ENCODE measurements at places on chromosomes 7 and 10. TPM values are rescaled to one million over a fixed set of nuclear protein-coding genes. Genes with fewer than 3 reads are reported as not detected.
A peak's percentile ranks its signal among the peaks of the same experiment; 100 is the strongest.

DNA sequence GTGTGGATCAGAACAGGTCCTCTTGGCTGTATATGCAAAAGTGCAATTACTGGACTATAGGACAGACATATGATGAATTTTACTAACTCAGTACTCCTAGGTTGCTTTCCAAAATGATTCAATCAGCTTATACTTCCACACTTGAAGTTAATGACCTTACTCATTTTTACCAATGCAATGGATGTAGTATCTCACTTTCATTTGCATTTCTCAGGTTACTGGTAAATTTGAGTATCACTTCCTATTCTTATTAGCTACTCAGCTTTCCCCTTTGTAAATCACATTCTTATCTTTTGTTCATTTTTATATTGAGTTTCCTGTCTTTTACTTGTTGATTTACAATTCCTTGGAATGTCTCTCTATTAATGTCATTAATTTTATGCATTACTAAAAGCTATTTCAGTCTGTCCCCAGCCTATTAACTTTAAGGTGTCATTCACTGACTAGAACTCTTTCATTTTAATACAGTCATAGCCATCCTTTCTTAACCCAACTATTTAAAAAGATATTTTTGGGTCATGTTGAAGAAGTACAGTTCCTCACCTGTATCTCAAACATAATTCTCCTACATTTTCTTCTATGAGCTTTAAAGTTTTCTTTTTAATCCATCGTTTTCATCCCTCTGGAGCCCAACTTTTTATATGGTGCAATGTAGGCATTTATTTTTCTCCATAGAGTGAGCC lies 88.6 kb downstream of the VIM start:
- no peak for DNase-seq

DNA sequence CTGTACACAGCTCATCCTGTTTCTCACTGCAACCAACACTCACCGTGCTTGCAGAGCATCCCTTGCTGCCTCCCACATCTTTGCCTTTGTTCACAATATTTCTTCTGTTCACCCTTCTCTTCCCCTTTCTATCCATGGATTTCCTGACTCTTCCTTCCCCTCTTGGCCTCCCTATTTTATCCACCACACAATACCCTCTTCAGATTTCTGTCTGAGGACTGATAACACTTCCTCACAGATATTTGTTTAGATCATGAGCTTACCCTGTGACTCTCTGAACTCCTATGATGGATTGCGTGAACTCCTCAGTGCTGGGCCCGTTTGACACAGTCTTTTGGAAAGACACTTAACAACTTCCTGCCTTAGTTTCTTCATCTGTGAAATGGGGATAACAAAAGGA lies 62.8 kb upstream of the GPR158 start:
- no peak for DNase-seq

DNA sequence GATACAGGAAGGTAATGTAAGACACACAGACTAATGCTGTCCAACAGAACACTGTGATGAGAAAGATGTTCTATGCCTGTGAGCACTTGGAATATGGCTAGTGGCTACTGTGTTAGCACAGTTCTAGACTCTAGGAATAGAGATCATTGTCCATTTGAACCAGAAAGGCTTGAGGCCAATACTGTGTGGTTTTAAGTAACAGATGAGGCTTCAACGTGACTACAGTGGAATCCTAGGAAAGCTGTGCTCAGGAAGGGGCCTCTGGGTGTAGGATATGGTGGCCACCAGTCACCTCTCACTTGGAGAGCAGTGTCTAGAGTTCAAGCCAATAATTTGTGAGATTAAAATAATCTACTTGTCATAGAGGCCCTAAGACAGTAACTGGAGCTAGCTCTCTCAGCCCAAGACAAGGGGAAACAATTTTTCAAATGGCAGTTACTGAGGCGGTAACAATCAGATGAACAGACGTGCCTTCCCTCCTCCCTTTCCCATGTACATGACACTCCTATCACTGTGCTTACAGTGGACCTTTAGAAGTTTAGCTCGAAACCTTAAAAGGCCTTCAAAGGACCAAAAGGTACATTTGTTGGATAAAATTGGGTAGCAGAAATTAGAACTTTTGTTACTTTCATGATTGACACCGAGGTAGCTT lies 10.2 kb downstream of the ZDHHC16 start:
- DNase-seq: no peak

GRCh38 chr10:51241461-51241860 lies 167.2 kb downstream of the PRKG1 start:
- no peak for DNase-seq

- no peak for DNase-seq
Measured at GRCh38 chr10:46283580-46284285, 3.1 kb upstream of the ANTXRL start.

- peak; percentile 71 for DNase-seq
Measured at GRCh38 chr10:80202934-80203834, 2.2 kb downstream of the ANXA11 start.

- DNase-seq: no peak
Measured at GRCh38 chr10:11886138-11886474, 63.0 kb downstream of the PROSER2 start.

DNA sequence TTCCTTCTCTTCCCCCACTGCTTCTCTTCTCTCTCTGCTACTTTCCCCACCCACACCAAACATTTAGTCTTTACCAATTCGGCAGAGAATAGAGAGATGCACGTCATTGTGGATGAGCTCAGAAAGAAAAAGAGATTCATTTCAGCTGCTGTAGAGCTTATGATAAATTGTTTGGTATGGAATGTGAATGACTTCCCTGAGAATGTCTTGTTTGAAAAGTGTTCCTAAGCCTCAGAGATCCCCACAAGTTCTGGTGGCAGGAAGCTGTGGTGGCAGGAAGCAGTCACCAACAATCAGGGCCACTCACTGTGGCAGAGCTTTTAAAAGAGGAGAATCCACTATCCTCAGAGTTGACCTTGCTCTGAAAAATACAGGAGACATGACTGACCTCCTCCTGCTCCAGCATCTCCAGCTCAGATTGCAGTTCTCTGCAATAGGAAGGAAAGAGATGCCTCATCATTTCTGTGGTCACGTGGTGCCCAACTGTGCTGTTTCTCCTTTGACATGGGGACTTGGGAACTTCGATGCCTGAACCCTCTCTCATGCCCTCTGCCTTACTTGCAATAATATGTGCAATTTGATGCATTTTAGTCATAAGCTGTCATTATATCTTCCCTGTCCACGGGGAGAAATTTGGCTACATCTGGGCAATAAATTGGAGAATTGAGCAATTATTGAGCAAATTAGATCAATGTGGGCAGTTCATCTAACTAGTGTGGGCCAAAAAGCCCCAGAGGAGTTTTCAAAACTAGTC lies 76.5 kb downstream of the BMPER start:
- DNase-seq: no peak

- no peak for DNase-seq
Measured at GRCh38 chr7:53205006-53205405, 169.6 kb downstream of the POM121L12 start.

DNA sequence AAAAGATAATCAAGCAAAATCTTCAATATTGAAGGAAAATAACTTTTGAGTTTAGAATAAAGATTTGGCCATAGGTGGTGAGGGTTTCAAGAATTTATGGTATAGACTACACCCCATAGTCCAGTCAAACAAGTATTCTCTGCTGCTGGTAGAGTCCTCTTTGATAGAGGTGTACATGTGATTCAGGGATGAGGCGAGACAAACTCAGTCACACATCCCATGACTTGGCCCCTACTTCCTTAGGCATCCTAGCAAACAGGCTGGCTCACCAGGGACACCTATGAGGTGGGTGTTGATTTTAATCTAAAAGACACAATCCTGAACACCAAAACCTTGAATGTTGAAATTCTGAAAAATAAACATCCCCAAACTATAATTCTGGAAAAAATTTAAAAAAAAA lies 78.1 kb upstream of the SLC25A13 start:
- no peak for DNase-seq

DNA sequence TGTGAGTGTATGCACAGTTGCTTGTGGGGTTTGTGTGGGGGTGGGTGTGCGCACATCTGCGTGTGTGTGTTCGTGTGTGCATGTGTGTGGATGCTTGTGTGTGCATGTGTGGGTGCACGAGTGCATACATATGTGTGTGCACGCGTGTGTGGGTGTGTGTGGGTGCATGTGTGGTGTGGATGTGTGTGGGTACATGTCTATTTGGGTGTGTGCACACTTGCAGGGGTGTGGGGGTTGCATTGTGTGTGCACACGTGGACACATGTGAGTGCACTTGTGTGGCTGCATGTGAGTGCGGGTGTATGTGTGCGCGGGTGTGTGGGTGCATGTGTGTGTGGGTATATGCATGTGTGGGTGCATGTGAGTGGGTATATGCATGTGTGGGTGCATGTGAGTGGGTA lies 73.7 kb downstream of the NKX6-2 start:
- DNase-seq: no peak

The ELOVL3 gene
- polyA plus RNA-seq: 1.0 TPM

The NAT16 gene
- not detected for polyA plus RNA-seq

The UPK3B gene
- 2.0 TPM for polyA plus RNA-seq

Data from ovary (tissue), 10 donors.